T-helper 17 cell (primary cell): ENCODE measurements at places on chromosomes 4 and X.

GRCh38 chr4:118280501-118281218, 72.1 kb downstream of the PRSS12 start:
- DNase-seq, result no peak

DNA sequence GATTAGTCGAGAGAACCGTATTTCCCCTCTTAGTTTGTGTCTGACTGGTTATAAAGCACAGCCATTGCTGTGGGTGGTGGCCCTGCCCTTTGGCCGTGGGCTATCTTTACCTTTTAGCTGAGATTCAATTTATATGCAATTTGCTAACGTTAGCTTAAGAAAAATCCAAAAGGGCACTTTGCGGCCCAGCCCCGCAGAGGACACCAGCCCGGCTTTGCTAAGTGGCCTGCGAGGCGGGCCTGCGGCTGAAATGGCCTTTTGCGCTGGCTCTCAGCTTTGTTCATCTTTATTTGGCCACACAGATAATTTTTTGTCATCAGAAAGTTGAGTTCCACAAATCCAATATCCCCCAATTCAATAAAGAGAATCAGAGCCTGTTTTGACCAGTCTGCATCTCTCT, 48.3 kb downstream of the CPZ start:
- no peak for DNase-seq

GRCh38 chrX:119015407-119016237, 41.2 kb downstream of the LONRF3 start:
- no peak for DNase-seq

- DNase-seq, result no peak
Measured at GRCh38 chrX:123698979-123699520, 33.8 kb downstream of the THOC2 start.

GRCh38 chrX:29348288-29348687, 761.0 kb downstream of the IL1RAPL1 start:
- DNase-seq, result no peak

- no peak for DNase-seq
Measured at GRCh38 chr4:159227984-159228383, 125.1 kb downstream of the RAPGEF2 start.

DNA sequence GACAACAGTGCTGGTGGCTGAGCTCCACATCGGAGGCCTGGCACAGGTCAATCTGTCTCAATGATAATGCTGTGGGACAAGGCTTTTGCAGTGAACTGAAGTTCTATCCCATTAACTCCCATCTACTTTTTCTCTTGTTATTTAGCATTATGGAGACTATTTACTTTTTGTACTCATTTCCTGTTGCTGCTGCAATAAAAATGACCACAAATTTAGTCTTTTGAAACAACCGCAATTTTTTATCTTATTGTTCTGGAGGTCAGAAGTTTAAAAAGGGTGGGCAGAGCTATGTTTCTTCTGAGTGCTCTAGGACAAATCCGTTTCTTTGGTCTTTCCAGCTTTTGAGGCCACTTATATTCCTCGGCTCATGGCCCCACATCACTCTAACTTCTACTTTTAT, 111.0 kb upstream of the PITX2 start:
- DNase-seq, result no peak

GRCh38 chr4:24771241-24771640, 24.1 kb upstream of the SOD3 start:
- no peak for DNase-seq
